Activated CD4-positive, alpha-beta T cell treated with anti-CD3 and anti-CD28 coated beads, Interleukin-2, amount 10 ng/mL, durations not matched to agents 7 days and 5 days (primary cell): ENCODE measurements at places on chromosomes 2 and 18. TPM values are rescaled to one million over a fixed set of nuclear protein-coding genes. Genes with fewer than 3 reads are reported as not detected.

Gene FBXO15
- 0.89 TPM for total RNA-seq

Gene HDAC4
- total RNA-seq, result 57.1 TPM

DNA sequence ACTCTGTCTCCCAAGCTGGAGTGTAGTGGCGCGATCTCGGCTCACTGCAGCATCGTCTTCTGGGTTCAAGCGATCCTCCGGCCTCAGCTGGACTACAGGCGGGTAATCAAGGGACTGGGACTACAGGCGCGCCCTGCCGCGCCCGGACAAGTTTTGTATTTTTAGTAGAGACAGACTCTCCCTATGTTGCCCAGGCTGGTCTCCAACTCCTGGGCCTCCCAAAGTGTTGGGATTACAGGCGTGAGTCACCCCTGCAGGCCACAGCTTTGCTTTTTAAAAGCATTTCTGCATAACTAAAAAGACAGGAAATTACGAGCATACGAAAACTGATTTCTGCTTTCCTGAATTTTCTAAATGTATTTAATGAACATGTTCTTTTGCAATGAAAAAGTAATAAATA is 916 bp upstream of the OSBPL1A start:
- peaks cover 15% of the 10 kb centered on the region for H3K4me1 ChIP-seq
- H3K27ac ChIP-seq, result no peak overlapping the region
- no peak for DNase-seq
- H3K27me3 ChIP-seq, result peaks cover 23% of the 10 kb centered on the region

GRCh38 chr2:80061881-80062280 is 242.7 kb downstream of the LRRTM1 start:
- H3K27ac ChIP-seq, result no peak overlapping the region
- H3K27me3 ChIP-seq, result no peaks in the 10 kb centered on the region
- no peak overlapping the region for H3K4me3 ChIP-seq
- no peaks in the 10 kb centered on the region for H3K36me3 ChIP-seq
- no peaks in the 10 kb centered on the region for H3K4me1 ChIP-seq

- H3K4me3 ChIP-seq, result peak overlapping the region; percentile 2
- H3K27ac ChIP-seq, result peak overlapping the region; percentile 42
- no peaks in the 10 kb centered on the region for H3K36me3 ChIP-seq
- H3K4me1 ChIP-seq, result peaks cover 9% of the 10 kb centered on the region
Measured at GRCh38 chr2:152468899-152469692, 134.1 kb downstream of the FMNL2 start.
